ENCODE measurements at places on chromosomes 2 and 18.

DNA sequence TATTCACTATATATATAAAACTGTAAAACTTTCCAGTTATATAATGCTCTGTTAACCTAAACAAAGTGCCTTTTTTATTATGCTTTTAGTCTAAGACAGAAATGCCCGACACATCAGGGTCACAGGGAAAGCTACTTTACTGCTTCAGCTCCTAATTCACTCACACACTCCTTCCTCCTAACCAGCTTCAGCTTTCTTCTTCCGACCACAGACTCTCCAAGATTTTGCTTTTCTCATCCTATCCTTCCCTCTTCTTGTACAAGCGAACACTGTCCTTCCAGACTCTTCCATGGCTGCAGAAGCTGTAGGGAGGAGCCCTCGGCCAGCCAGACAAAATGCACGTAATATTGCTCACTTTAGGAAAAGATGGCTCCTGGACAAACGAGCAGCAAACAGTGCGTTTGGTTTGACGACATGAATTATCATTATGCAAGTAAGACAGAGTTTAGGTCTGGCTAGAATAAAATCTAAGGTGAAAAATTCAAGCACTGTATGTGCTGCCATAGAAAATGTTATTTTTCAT lies 47.5 kb upstream of the HNRNPA3 start:
- DNase-seq = no peak

DNA sequence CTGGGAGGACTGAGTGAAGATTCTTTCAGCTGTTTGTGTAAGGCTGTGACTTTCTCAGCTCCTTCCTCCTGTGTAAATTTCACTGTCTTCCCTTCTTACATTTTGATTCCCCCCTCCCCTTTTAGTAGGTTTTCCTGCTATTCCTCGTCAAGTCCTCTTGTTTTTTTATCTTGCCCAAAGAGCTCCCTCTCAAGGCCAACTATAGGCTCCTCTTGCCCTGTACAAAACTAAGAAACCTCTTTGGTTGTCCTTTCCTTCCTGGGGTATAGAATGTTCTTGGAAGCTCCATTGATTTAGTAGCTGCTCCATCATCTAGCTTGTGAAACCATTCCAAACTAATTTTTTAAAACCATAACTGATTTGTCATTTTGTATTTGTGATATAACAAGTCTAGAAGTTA lies 7.3 kb downstream of the CCDC121 start:
- DNase-seq = no peak

DNA sequence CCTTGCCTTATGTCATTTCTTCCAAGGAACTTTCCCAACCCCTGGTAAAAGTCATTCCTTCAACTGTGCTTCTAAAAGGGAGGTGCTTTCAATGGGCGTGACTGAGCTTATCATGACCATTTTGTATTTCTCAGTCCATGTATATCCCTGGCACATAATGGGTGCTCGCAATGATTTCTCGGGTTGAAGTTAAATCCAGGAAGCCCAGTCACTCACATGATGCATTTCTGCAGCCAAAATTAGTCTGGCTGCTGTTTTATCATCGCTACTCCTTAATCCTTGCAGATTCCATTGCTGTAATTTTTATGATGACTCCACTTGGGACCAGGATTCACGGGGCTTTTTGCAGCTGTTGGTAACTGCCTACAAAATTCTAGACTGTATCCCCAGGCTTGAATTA lies 25.9 kb upstream of the RFX8 start:
- DNase-seq = no peak

DNA sequence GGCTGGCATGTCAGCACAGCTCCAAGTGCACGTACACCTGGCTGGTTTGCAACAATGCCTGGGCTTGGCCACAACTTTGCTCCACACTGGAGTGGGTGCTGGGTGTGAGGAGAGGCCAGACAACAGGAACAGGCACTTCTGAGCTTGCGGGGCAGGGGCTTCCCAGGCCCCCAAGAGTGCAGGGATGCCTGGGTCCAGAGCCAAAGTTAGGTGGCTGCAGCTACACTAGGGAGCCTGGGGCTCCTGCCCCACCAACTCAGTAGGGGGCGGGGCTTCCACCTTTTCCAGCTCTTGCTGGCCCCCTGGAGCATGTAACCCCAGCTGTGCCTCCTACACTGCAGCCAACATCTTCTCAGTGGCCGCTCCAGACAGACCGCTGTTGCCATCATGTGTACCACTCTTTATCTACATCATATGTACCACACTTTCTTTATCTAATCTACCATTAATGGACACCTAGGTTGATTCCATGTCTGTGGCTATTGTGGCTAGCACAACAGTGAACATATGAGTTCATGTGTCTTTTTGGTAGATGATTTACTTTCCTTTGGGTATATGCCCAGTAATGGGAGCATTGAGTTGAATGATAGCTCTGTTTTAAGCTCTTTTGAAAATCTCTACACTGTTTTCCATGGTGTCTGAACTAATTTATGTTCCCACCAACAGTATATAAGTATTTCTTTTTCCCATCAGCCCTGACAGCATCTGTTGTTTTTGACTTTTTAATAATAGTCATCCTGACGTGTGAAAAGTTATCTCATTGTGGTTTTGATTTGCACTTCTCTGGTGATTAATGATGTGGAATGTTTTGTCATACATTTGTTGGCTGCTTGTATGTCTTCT lies 87.9 kb downstream of the ZNF804A start:
- DNase-seq = peak; percentile 76

- DNase-seq = no peak
Observed at GRCh38 chr2:158432117-158432516, 24.4 kb downstream of the CCDC148 start.

- peak; percentile 36 for DNase-seq
Observed at GRCh38 chr2:113980946-113981345, 91.1 kb downstream of the ACTR3 start.

- no peak for DNase-seq
Observed at GRCh38 chr2:149490296-149490695, 97.3 kb downstream of the MMADHC start.

DNA sequence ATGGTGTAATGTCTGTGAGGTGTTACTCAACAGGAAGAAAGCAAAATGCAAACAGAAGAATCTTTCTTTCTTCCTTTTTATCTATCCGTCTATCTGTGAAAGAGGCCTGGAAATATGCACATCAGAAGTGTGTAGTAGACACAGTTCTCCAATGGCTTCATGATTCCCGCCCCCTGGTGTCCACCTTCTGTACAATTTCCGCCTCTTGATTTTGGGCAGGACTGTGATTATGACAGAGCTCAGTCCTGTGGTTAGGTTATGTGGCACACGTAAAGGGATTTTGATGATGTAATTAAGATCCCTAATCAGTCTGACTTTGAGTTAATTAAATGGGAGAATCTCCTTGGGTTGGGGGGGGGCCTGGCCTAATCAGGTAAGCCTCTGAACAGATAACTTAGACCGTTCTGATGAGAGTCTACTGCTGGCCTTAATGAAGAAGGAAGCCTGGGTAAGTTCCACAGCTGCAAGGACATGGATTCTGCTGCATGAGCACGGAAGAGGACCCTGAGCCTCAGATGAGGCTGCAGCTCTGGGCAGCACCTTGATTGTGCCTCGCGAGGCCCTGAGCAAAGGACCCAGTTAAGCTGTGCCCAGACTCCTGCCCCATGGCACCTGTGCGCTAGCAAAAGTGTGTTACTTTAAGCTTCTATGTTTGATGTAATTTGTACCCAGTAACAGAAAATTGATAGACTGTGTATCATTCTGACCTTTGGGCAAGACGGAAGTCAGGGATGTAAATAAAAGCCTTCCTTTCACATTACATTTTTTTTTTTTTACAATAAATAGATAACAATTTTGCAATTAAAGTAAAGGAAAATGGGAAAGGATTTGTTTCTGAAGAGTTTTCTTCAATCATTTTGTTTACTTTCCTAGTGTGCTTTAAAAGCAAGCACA lies 11.3 kb upstream of the KCNF1 start:
- peak; percentile 46 for DNase-seq

DNA sequence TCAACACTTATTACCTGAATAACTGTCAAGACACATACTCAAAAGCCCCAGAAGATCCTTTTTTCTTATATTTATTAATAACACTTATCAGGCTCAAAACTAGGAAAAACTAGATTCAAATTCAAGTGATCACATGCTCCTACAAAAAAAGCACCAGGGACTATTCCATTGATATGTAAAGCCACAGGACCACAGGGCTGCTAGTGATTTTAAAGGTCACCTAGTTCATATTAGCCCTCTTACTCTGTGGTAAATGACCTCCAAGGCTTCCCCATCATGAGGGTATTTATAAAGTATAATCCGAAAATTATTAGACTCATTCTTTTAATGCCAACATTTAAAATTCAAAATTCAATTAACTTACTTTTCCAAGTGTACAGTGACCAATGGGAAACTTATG lies 52.5 kb downstream of the LRPPRC start:
- no peak for DNase-seq

GRCh38 chr2:7566382-7566881 lies 649.2 kb downstream of the RNF144A start:
- DNase-seq = no peak

DNA sequence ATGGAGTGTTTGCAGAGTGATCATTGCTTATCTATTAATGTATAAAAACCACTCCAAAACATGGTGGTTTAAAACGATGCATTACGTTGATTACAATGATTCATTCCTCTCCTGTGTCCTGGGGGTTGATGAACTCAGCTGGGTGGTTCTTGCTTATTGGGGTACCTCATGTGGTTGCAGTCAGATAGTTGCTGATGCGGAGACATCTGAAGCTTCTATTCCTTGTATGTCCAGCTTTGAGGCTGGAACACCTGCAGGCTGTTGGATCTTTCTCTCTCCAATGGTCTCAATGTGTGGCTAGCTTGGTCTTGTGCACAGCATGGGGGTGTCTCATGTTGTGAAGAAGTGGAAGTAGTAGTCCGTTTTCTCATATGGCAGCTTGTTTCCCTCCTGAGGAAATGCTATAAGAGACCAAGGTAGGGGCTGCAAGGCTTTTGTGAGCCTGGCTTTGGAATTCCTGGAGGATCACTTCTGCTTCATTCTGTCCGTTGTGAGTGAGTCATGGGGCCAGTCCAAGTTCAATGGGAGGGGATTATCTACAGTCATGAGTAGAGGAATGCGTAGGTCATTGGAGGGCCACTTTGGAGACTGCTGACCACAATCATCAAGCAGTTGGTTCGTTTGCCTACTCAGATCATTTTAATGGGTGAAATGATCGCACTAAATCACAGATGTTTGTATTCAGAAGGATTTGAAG lies 601.0 kb downstream of the SLC4A3 start:
- DNase-seq = peak; percentile 82

- DNase-seq = peak; percentile 55
Observed at GRCh38 chr2:23273786-23274185, 111.2 kb upstream of the KLHL29 start.

DNA sequence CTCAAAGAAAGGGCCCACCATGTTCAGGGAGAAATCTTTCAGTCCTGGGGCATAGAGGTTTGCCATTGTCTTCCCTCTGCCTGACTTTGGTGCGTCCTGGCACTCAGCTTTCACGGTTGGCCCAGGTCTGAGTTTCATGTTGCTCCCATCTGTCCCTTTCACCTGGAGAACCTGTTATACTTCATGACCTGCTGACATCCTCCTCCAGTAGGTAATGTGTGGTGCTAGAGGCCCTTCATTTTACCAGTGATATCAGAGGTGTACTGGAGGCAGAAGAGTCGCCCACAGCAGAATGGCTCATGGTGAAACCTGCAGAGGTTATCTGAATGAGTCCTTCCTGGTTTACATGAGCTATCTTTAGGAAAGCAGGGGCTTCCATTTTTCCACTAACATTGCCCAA lies 128.8 kb upstream of the DLX2 start:
- DNase-seq = peak; percentile 47

DNA sequence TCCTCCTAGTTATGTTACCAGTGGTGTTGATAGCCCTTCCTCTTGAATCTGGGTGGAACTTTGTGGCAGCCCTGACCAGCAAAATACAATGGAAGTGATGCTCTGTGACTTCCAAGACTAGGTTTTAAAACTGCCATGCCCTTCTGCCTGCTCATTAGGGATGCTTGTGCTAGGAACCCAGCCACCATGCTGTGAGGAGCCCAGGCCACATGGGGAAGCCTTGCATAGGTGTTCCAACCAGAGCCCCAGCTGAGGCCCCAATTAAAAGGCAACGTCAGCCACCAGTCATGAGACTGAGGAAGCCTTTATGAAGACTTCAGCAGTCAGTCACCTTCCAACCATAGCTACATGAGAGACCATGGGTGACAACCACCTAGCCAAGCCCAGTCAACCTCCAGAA lies 14.0 kb upstream of the MAPRE2 start:
- DNase-seq = no peak

DNA sequence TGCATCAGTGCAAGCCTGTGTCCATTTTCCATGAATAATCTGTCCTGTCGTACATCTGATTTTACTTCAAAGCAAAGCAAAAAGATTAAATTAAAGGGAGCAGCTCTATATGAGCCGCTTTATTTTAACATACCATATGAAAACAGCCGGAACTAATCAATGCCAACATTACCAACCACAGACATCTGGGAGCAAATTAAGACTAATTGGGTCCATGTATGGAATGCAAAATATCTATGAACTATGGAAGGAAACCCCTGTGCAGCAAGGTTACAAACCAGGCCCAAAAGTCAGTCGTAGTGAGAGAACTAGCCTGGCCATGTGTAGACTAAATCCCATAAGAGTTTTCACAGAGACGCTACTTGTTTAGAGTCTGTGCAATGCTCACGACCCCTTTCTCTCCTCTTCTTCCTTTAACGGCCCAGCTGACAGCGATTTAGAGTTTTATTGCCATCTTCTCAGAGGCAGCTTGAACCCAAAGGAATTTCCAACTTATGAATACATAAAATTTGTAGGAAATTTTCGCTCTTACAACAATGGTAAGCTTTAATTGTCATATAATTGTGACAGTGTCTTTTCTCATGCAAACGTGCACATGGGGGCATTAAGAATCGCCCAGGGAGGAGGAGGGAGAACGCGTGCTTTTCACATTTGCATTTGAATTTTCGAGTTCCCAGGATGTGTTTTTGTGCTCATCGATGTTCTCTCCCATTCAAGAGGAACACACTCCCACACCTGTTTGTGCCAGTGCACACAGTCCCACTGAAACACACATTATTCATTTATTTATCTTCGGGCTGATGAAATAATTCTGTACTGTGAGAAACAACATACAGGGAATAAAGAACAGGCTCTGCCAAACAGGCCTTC lies 52.9 kb upstream of the RPL31 start:
- DNase-seq = no peak

DNA sequence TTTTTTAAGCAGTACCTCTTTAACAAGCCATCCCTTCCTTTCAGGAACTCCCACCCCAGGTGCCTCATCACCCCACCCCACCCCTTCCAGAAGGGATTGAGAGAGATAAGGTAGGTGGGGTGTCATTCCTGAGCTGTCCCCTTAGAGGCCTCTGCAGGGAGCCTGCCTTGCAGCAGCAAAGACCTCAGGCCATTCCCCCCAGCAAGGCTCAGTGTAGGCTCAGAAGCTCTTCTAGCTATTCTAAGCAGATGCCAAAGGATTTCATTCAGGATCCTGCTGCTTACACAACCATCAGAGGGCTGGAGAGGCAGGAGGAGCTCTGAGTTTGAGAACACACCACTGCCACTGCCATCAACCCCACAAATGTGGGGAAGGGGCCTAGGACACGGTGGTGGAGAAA lies 5.8 kb upstream of the FIGLA start:
- DNase-seq = no peak

DNA sequence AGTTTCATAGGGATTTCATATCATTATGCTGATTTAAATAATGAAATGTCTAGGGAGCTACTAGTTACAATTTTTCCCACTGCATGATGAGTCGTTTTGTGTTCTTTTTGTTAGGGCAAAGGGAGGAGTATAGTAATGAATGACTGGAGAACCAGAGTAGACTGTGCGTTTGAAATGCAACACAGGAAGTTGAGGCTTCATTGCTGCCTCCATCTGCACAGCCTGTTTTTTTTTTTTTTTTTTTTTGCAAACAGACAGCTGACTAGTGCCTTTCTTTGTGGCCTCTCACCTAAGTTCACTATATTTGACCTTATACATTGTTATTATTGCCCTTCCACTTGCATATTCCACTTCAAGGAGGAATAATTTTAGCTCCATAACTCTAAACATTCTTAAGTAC lies 286.7 kb upstream of the LRRTM1 start:
- no peak for DNase-seq
